CD4-positive, alpha-beta T cell treated with Interleukin-6 at 100 ng/mL for 8 hours (primary cell): ENCODE measurements at places on chromosomes 1 and 21.

DNA sequence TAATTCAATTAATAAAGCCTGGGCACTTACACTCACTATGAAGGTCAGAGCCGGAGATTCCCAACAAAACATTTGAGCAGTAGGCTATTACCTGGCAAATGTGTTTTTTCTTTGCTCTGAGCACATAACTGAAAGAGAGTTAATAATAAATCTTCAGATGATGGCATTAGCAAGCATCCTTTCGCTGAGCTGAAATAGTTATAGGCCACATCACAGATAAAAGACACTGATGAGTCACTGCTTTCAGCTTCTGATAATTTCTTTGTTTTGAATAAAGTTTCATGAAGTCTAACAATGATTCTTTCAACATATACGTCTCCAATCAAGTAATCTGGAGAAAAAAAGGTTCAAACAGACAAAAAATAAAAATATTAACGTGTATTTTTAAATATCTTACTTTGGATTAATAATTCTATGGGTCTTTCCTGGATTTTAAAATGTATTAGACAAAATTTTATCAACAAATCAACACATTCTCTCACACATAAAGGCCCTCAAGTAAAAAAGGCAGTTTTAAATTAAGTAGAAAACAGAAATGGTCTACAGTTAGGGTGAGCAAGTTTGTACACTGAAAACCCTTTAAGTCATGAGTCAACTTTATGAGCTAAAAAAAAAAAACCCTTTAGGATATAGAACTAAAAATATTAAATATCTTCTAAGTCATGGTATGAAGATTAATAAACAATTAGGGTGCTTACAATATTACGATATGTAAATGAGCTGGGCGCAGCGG lies 33.1 kb downstream of the LTN1 start:
- no peak for DNase-seq

DNA sequence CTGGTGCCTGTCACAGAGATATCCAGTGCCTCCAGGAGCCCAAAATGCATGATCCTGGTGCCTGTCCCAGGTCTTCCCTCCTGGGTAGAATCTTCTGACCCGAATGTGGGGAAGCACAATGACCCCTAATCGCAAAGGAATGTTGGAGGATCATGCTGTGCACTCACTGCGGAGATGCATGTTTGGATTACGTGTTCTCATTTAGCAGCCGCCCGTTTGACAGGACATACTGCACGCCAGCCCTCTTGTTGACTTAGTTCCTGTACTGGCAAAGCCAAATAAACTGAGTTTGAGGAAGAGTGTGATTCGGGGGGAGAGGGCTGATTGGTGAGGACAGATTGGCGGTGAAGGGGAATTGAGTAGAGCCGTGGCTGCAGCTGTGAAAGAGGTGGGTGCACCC lies 85.9 kb upstream of the SIM2 start:
- no peak for DNase-seq

- no peak for DNase-seq
Measured at GRCh38 chr1:50497007-50497406, 73.8 kb upstream of the DMRTA2 start.

- DNase-seq, result no peak
Measured at GRCh38 chr1:20733360-20733975, 965 bp upstream of the SH2D5 start.

DNA sequence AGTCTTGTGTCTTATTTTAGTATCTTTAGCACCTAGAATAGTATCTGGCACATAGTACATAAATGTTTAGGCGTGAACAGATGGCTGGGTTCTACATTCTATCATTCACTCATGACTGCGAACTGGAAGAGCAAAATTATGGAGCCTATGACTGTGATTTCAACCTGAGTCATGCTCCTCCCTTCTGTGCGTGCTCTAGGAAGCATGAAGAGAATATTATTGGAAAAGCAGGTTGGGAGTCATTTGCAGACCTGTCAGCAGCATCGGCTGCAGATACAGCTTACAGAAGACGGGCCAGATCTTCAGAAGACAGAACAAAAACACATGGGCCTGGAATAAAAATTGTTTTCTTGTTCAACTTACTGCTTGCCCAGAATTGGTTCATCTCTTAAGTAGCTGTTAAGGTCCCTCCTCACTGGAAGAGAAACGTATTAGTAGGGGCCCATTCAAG lies 344.0 kb upstream of the USP24 start:
- no peak for DNase-seq

DNA sequence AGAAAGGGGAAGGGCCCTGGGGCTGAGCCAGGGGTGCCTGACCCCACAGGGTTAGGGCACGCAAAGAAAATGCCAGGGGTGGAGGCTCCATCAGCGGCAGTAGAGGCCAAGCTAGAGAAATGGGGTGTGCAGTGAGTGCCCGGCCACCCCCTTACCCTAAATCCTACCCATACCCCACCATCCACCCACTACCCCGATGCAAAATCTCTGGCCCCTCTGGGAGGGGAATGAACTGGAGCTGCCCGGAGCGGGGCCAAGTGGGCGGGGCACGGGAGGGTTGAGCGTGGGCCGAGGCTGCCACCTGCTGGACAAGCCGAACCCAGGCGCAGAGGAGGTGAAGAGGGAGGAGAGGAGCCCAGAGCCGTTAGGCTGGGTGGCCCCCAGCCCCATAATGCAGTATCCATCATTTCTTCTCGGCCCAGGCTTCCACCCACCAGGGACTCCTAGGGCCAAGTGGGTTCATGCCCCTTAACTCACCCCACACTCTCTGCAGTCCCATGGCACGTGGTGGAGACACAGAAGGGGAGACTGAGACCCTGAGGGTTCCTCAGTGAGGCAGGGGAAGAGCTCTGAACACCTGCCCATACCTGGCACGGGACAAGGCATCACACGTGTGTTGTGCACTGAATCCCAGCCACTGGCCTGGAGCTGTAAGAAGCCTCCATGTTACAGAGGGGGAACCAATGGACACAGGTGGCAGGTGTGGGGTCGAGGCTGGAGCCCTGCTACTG lies 1.4 kb upstream of the C1QC start:
- peak; percentile 49 for DNase-seq

DNA sequence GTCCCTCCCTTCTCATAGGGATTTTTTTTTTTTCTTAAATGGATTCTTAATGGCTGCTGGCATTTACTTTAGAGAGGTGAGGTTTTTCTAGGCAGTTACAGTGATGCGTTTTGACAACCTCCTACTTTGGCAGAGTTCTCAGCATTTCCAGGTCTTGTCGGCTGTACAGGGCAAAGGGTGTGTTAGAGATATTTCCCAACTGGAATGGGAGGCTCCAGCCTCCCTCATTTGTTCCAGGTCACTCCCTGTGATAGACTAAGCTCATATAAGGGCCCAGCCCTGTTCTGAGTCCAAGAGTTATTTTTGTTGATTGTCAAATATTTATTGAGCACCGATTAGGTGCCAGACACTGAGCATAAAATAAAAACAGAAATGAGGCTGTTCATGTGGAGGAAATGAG lies 7.6 kb upstream of the XKR8 start:
- no peak for DNase-seq

- DNase-seq, result no peak
Measured at GRCh38 chr1:186849826-186850225, 21.1 kb downstream of the PLA2G4A start.

GRCh38 chr1:13662493-13662892 lies 37.5 kb upstream of the PRDM2 start:
- DNase-seq, result no peak

- no peak for DNase-seq
Measured at GRCh38 chr21:39118061-39118460, 65.2 kb downstream of the PSMG1 start.

DNA sequence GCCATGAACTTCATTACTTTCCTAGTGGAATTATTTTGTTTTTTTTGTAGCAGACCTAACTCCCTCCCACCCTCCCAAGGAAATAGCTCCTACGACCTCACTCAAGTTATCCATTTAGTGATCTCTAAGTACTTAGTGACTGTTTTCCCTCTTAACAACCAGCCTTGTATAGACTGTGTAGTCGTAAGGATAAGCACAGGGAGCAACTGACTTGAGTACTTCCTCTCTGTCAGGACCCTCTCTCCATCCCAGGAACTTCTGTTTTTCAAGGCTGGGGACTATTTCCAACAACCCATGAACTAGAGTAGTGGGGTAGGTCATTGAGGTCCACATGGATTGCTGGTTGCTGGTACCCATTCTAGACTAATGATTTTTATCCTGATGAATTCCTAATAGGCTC lies 1.9 kb downstream of the AGO1 start:
- DNase-seq, result no peak

- DNase-seq, result no peak
Measured at GRCh38 chr1:84918726-84919336, 25.8 kb upstream of the LPAR3 start.

DNA sequence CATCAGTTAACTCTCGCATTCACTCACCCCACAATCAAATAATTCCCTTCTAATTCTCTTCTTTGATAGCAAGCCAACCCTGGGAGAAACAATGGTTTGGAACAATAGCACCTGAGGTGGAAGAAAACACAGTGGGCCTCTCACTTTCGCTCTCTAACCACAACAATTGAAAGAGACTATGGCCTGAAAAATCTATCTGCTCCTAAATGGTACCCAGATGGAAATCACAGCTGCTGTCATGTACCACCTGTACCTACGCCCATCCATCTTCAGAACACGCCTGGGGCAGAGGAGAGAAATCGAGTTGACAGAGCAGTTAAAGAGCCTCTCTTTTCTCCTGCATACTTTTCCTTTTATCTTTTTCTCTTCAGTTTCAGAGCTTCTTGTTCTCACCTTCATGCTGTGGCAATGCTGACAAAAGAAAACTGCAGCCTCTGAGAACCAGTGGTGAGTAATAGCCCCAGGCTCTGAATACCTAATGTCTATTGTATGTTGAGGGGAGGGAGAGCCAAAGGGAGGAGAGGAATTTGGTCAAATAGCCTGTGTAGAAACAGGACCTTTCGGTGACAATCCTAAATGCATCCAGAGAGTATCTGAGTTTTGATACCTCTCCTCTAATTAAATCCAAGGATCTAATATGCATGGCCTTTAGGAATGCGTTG lies 57.7 kb downstream of the ZC3H11B start:
- DNase-seq, result no peak

GRCh38 chr1:236492378-236492777 lies 31.4 kb upstream of the LGALS8 start:
- no peak for DNase-seq

DNA sequence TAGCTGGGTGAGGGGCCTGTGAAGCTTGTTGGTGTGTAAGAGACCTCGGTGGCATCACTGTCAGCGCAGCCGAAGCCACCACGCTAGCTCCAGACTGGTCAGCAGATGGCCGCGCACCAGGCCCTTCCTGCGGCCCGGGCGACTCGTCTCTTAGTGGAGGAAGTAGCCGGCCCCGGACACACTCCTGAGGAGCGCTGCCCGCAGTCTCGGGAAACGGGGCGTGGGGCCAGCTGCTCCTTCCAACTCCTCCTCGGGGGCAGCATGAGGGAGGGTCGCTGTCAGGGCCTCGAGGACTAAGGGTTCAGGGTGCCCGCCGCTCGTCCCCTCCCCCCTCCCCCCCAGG lies 20.4 kb downstream of the H3-3A start:
- DNase-seq, result no peak

DNA sequence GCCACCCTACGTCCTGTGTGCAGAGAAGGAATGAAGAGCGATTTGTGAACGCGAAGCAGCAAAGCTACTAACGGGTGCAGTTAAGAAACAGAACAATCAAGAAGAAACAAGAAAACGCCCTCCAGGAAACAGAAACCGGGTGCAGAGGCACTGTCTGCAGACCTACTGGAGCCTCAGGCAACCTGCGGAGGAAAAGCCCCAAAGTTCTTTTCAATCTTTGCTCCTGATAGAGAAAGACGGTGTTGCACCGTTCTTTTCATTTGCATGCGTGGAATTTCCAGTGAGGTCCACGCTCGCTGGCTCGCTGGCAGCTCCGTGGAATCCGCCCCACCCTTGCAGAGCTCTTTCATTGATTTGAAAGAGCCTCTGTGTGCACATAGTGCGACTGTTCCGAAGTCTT lies 37.0 kb upstream of the PDE9A start:
- DNase-seq, result peak; percentile 45

DNA sequence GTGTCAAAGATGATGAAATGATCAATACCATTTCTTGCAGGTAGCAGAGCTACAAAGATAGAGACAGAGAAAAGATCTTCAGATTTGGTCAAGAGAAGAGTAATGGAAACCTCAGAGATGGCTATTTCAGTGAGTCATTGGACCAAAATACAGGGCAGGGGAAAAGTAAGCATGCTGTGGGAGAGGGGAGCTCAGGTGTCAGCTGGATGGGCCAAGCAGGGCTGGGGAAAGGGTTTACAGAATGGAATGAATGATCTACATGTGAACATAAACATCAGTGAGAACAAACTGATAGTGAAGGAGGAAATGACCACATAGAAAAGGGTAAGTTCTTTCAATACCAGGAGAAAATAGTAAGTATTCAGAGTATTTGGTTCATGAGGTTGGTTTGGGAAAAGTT lies 61.4 kb upstream of the CNN3 start:
- no peak for DNase-seq

GRCh38 chr1:5764464-5764863 lies 227.8 kb downstream of the NPHP4 start:
- no peak for DNase-seq

GRCh38 chr1:6635910-6636760 lies 11.5 kb downstream of the THAP3 start:
- no peak for DNase-seq

- no peak for DNase-seq
Measured at GRCh38 chr1:12465126-12465525, 152.9 kb downstream of the DHRS3 start.

- no peak for DNase-seq
Measured at GRCh38 chr21:15793550-15794235, 63.9 kb downstream of the USP25 start.

DNA sequence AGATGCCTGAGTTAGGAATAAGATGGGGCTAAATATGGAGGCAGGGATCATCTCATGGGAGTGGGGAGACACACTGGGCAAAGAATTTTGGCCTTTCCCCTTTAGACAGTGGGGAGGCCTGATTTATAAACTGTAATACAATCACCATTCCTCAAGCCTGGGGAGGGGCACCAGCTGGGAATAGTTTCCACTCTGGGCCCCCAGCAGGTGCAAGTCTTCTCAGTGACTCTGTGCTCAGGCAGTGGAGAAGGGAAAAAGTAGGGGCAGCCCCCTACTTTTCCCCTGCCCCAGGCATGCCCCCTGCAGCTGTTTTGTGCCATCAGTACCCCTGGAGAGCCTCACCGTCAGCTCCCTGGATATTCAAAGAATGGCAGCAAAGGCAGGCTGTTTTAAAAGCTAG lies 19.1 kb downstream of the COA7 start:
- no peak for DNase-seq
